ENCODE measurements at places on chromosomes 4 and X. TPM values are rescaled to one million over a fixed set of nuclear protein-coding genes. Genes with fewer than 3 reads are reported as not detected.

DNA sequence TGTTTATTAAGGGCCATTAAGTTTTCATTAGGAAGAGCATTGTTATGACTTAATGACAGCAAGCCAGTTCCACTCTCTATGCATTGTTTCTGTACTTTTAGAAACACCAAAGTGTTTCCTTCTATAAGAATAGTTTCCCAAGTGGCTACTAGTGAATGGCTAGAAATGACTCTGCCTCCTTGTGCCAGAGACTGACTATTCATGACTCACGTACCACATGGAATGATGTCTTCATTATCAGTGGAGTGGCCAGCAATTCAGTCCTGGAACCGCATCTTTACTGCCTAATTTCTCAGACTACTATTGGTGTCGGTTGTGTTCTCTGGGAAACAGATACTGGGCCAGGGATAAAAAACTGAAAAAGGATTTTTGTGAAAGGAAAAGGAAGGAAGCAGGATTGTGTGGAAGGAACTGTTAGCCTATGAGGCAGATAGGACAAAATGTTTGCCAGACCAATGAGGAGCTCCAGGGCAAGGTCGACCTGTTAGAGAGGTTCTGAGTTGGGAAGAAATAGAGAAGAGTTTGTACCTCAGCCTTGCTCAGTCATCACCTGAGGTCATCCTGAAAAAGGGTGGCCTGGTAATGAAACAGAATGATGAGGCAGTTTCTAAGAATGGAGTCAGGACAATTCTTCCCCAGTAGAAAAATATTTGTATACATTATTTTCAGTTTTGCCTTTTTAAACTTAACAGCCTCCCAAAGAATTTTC lies 218.6 kb downstream of the SPCS3 start:
- DNase-seq = peak; percentile 65

- no peak for DNase-seq
Observed at GRCh38 chr4:86512631-86513030, 81.5 kb upstream of the PTPN13 start.

GRCh38 chrX:121570072-121570841 lies 522.8 kb downstream of the GLUD2 start:
- DNase-seq = no peak

GRCh38 chr4:73729534-73730165 lies 10.7 kb upstream of the CXCL8 start:
- DNase-seq = peak; percentile 70

GRCh38 chrX:120736989-120737388 lies 107.1 kb upstream of the C1GALT1C1 start:
- DNase-seq = no peak

DNA sequence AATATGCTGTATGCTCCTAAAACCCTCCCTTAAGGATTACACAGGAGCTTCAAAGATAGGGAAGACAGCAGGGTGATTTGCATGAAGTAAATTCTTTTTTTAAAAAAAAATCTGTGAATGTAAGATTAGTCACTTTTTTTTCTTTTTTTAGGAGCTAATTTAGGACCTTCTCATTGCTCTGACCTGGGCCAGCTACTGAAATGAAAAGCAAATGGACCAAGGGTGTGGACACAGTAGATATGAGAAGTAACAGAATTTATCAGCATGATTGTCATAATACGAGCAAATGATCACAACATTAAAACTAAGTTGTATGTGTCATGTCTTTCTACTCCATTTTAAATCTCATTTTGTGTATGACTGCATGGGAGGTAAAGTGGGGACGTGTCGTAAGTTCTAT lies 6.6 kb upstream of the FGF5 start:
- DNase-seq = no peak

DNA sequence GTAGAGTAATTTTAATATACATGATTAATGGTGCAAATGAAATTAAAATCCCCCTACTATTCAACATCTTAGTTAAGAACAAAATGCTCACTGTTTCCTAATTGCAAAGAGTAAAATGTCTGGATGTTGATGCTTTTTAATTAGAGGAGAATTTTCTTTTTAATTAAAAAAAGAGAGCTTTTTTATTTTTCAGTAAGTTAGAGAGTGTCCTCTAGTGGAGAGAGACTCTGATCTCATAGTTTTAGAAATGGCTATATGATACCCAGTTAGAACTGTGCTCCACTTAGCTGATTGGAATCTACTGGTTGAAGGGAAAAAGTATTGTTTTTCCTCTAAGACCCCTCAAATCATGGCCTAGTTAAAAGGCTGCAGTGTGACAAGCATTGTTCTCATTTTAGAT lies 312.0 kb upstream of the MAGEB2 start:
- no peak for DNase-seq

- no peak for DNase-seq
Observed at GRCh38 chr4:137238456-137239162, 293.7 kb downstream of the PCDH18 start.

DNA sequence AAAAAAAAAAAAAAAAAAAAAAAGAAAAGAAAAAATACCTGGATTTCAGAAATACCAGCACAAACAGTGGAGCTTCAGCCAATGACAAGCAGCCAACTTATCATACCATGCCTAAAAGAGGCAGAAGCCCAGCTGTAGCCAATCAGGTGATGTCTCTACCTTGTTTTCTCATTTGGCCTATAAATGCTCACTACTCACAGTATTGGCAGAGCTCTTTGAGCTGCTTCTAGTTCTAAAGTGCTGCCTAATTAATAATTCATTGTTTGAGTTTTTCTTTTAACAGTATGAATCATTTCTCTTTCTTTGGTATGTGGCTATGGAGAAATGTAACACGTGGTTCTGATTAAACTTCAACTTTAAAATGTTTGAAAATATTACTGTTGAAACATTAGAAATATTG lies 188.8 kb upstream of the TECRL start:
- no peak for DNase-seq

DNA sequence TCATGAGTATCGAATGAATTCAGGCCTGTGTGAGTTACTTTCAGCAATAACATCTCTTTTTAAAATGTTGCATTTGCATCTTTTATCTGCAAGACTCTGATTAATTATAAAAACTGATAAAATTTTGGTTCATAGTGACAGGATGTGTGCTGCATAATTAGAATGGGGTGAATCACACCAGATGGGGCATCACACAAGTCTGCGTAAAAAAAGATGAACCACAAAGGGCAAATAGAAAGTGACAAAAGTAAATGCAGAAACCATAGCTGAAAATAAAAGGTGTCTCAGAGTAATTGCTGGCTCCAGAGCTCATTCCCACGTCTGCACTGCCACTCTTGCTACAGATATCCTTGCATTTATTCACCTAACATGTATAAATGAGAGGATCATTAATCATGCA lies 131.1 kb downstream of the HS3ST1 start:
- no peak for DNase-seq

DNA sequence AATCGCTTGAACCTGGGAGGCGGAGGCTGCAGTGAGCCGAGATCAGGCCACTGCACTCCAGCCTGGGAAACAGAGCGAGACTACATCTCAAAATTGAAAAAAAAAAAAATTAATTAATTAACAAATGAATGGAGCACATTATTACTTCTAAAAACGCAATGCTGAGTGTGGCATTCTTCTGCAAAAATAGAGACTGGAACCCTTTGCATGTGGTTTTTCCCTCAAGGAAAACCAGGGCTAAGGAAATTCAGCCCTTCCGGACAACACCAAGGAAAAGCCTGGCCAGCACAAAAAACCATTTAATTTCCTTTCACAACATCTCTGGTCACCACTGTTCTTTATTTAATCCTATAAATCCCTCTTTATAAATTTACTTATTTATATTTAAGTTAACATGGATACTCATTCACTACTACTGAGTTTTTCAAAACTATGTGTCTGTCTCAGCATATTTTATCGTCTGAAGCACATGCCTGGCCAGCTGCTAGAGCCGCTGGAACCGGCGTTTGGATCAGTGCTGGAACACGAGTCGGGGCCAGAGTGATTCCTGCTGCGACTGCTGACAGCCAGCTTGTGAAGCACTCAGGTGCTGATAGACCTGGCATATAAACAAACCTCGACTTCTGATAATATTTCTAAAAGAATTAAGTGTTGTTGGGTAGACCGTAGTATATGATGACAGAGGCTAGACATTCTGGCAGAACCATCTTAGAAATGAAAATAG lies 84.5 kb upstream of the WWC2 start:
- DNase-seq = no peak

DNA sequence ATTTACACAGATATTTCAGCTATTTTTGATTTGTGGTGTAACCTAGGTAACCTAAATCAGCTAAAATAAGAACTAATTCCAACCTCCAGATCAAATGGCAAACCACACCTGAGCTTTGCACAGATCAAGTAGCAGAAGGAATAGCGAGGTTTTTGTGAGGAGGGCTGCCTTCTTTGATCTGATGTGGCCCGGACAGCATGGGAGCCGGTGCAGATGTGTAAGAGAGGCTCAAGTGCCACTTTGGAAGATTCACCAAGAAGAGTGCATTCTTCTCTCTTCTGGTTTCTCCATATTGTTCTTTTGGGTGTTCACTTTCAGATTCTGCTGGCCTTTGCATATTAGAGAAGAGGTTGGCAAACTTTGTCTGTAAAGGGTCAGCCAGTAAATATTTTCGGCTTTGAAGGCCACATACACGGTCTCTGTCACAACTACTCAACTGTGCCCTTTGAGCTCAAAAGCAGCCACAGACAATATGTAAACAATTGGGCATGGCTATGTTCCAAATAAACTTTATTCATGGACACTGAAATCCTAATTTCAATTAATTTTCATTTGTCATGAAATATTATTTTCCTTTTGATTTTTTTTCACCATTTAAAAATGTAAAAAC lies 78.9 kb upstream of the FAM9C start:
- no peak for DNase-seq

Gene CNKSR2
- polyA plus RNA-seq = 0.14 TPM

Gene VEGFC
- polyA plus RNA-seq = 30.1 TPM

Gene PASD1
- polyA plus RNA-seq = not detected

Gene MAPK10
- 16.3 TPM for polyA plus RNA-seq

Gene PDCL2
- polyA plus RNA-seq = not detected

Data from AG04450 (cell line).